ENCODE measurements at places on chromosomes 2 and 18.

GRCh38 chr2:235909358-235909757 is 258.8 kb downstream of the GBX2 start:
- DNase-seq, result no peak

GRCh38 chr2:66364495-66365333 is 70.2 kb upstream of the MEIS1 start:
- no peak for DNase-seq

GRCh38 chr18:1513519-1513918 is 608.8 kb downstream of the ADCYAP1 start:
- no peak for DNase-seq

DNA sequence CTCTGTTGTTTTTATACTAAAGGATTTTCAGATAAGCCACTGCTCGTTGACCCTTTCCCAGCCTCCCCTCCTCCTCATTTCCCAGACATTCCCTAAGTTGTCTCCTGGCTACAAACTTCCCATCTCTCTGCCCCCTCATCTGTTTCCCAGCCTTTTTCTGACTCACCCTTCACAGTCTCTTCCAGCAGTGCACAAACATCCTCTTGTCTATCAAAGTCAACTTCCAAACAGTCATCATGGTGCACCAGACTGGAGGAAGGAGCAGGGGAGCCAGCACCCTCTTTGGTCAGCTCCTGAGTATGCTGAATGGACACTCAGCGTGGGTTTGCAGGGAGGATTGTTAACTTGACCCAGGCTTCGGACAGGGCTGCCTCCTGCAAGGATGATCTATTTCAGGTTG is 26.6 kb upstream of the SPRED2 start:
- no peak for DNase-seq

DNA sequence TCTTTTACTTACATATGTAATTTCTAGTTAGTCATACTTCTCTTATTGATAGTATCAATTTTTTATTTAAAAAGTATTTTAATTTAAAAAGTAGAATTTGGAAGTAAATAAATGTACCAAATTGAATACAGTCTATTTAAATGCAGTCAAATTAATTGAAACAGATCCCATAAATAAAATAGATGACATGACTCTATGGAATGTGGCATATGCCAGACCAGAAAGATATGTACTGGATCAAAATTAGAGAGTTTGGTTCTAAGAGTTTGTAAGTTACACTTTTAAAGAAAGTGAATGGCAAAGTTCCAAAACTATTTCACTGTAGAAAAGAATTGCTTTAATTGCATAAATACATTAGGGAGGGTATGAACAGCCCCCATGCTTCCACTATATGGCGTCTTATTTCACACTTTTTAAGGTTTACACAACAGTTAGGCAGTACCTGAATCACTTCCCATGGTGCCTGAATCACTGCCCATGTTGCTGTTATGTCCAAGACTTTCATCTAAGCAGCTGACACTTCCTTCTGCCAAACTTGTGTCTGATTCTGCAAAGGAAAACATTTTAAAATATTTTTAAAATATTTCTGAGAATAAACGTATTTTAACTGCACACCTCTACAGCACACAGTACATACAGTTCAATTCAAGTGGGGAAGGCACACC is 25.2 kb downstream of the IFIH1 start:
- no peak for DNase-seq

GRCh38 chr18:12625241-12625640 is 32.7 kb downstream of the SPIRE1 start:
- no peak for DNase-seq

- no peak for DNase-seq
These were observed 2.9 kb upstream of the SNRNP200 start for GRCh38 chr2:96308248-96308647.

- DNase-seq, result no peak
These were observed 858 bp downstream of the KCNS3 start for GRCh38 chr2:17879137-17879912.

GRCh38 chr2:207674826-207675225 is 36.6 kb upstream of the CCNYL1 start:
- no peak for DNase-seq

Measured in stimulated activated CD8-positive, alpha-beta memory T cell treated with anti-CD3 and anti-CD28 coated beads, Interleukin-4, amount 100 ng/mL, for 1 hour (primary cell).